ENCODE measurements at places on chromosomes 2 and 18.

DNA sequence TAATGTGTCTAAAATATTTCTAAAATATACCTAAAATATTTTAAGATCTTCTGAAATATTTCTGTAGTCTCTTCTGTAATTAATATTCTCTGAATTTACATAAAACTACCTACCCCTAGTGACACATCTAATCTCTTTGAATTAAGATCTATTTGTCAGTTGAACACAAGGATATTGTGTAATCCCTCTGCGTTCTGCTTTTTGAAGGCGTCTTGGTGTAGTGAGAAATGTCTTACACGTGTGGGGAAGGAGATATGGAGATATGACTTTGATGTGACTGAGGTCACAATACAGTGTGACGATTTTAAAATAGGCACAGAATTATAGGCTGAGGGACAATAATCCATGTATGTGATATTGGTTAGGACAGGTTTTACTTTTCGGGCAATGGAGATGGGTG, 79.8 kb downstream of the DOK6 start:
- no peak for DNase-seq

- no peak for DNase-seq
Observed at GRCh38 chr18:77894060-77894459, 644.4 kb downstream of the GALR1 start.

- DNase-seq: no peak
Observed at GRCh38 chr2:118791483-118791882, 56.0 kb downstream of the EN1 start.

DNA sequence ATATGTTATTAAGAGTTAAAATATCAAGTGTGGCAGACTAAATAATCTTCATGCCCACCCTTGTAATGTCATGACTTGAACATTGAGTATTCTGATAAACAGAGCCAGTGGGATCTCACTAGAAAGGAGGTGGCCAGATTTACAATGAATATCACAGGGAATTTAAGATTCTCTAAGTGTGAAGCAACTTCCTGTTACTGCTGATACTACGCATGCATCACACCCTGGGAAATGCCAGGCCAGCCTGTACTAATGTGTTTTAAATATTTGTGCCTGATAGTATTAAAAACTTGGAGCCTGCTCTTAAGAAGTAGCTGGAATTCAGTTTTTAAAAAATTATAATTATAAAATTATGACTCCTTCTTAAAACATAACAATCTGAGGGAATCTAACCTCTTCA, 148.3 kb downstream of the LAMA3 start:
- peak; percentile 72 for DNase-seq

DNA sequence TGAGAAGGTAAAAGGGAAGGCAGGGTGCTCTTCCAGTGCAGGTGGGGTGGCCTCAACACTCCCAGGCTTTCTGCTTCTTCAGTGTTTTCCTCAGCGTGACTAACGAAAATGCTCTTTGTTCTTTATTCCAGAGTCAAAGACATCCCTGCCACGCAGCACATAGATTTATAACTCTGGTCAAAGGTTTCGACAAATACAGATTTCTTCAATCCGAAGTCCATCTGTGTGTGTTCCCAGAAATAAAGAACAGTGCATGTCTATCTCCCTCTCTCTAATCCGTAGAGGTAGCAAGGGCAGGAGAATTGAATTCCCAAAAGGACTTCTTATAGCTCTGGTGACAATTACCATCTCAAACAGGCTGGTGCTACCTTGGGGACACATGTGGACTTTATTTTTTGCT, 26.4 kb upstream of the TDRD15 start:
- DNase-seq: no peak

GRCh38 chr2:176781570-176782217, 430.9 kb upstream of the HNRNPA3 start:
- peak; percentile 12 for DNase-seq

DNA sequence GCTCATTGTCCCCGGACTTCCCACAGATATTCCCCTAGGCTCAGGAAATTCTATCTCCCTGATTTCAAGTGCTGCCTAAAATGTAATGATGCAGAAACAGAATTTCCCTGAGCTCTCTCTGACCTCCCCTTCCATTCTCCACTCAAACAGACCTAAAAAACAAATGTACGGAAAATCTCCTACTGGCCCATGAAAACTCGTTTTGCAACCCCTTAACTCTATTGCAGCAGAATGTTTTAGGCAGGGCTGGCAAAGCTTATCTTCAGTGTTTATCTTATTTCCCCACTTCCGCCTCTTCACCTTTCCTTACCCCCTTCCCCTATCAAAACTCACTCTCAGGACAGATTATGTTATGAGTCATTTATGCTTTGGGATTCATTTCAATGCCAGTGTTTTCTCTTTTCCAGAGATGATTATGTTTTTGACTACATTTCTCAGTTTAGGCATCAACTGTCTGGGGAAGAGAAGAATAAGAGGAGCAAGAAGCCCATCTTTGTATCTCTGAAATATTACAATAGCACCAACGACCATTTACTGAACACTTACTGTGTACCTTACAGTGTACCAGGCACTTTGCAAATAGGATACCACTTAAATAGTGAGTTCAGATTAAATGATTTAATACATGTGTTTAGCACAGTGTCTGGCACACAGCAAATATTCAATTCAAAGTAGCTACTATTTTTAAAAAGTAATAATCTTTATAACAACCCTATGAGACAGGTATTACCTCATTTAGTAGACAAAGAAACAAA, 53.9 kb upstream of the STPG4 start:
- DNase-seq: peak; percentile 63

DNA sequence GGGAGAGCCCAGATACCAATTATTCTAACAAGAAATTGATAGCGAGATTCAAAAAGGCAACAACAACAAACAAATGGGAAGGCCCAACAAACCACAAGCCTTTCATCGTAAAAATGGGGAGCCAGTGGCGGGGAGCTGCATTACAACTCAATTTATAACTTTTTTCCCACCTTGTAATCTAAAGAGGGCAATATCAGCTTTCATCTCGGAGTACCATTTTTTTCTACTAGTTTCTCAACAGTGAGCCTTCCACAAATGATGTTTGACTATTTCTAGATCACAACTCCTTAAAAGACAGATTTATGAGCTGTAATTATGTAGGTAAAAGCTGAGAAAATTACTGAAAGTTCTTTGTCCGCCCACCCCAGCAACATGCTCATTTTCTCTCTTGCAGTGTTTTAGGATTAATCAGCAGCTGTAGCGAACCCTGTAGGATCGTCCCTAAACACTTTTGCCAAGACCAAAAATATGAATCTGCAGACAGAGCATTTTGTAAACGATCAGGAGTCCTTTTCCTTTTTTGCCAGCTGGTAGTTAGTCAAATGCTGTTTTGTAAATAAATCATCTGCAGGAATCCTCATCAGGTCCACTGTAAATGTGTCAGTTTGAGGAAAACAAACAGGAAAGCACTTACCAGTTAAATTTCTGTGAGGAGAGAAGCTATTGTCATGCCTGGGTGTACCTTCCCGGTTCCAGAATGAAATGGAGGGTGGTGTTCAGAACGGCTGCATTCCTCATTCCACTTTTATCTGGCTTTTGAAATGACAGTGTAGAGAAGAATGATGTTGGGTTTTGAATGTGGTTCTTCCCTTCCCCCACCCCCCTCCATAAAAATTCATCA, 53.2 kb downstream of the EEF1B2 start:
- DNase-seq: peak; percentile 36

DNA sequence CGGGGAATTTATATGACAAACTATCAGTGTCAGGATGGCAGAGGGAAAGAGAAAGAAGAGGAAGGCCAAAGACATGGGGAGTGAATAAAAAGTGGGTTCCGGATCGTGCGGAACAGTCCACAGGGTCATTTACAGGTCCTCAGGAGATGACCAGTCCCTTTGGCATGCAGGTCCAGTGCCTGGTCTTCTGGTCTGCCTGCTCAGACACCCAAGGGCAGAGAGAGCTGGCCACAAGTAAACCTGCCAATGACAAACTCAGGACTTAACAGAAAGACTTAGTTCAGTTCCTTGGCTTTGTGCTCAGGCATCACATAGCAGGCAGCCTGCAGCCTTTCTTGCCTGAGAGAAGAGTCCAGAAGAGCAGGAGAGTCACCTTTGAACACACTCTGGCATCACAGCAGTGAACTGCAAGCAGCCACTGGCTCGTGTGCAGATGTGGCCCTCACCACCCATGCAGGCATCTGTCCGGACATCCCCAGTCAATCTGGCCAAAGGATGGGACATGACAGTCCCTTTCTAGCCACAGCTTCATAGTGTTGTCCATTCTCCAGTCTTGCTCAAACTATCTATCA, 14.0 kb downstream of the TMEM127 start:
- DNase-seq: peak; percentile 80

GRCh38 chr2:174914853-174915760, 90.1 kb downstream of the CHN1 start:
- DNase-seq: no peak

DNA sequence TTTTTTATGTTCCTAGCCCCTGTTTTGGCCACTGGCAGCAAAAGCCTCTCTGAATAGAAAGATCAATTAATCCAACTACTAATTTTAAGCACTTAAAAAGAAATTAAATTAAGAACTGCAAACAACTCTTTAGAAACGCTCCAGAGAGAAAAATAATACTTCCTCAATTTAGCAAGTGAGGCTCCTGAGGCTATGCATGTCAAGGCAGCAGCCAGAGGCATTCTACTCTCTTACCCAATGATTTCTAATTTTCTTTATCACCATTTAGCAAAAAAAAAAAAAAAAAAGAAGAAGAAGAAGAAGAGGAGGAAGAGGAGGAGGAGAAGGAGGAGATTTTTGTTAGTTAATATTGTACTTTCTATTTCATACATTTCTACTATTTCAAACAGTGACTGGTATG, 68.5 kb downstream of the TMEM237 start:
- no peak for DNase-seq

GRCh38 chr2:64331849-64332699, 121.9 kb upstream of the LGALSL start:
- no peak for DNase-seq

GRCh38 chr2:237700512-237701032, 73.2 kb downstream of the LRRFIP1 start:
- DNase-seq: peak; percentile 79

- DNase-seq: no peak
Observed at GRCh38 chr2:232133078-232133477, 171.6 kb downstream of the DIS3L2 start.

- DNase-seq: no peak
Observed at GRCh38 chr2:39524061-39524460, 87.0 kb upstream of the MAP4K3 start.

- DNase-seq: no peak
Observed at GRCh38 chr2:192993059-192993458, 798.3 kb upstream of the TMEFF2 start.

DNA sequence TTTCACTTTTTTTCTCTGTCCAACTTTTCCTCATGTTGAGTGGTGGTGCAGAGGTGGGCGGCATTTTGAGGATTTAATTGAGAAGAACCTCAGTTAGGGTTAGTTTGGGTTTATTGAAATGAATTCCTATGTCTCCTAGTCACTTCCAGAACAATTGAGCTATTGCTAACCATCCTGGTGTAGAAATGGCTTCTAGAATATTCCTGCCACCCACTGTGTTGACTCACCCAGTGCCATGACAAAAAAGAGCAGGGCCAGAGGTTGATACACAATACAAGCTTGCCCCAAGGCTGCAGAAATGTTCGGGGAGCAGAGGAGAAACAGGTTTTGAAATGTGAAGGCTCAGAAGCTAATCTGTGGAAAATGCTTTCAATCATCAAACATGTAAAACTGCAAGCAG, 167.1 kb upstream of the TRIB2 start:
- peak; percentile 62 for DNase-seq

DNA sequence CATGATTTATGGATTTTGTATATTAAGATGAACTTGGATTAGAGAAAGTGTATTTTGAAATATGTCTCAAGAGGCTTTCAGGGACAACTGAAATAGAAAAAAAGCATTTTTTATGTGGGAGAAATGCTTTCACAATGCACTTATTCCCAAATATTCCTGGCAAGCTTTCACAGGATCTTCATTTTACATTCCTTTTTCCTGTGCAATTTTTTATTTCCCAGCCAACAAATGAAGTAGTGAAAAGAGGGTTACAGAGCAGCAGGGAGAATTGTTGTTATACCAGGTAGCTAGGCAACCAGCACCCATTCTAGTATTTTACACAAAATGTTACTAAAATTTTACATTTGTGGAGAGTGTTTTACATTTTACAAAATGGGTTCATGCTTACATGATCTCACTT, 167.0 kb upstream of the RPRM start:
- DNase-seq: no peak

GRCh38 chr2:42071791-42072190, 24.0 kb downstream of the PKDCC start:
- no peak for DNase-seq

- DNase-seq: no peak
Observed at GRCh38 chr2:65437392-65438135, 5.2 kb upstream of the SPRED2 start.

GRCh38 chr2:19861813-19862212, 40.0 kb downstream of the TTC32 start:
- DNase-seq: peak; percentile 47

- no peak for DNase-seq
Observed at GRCh38 chr18:61368001-61368400, 34.8 kb downstream of the CDH20 start.

DNA sequence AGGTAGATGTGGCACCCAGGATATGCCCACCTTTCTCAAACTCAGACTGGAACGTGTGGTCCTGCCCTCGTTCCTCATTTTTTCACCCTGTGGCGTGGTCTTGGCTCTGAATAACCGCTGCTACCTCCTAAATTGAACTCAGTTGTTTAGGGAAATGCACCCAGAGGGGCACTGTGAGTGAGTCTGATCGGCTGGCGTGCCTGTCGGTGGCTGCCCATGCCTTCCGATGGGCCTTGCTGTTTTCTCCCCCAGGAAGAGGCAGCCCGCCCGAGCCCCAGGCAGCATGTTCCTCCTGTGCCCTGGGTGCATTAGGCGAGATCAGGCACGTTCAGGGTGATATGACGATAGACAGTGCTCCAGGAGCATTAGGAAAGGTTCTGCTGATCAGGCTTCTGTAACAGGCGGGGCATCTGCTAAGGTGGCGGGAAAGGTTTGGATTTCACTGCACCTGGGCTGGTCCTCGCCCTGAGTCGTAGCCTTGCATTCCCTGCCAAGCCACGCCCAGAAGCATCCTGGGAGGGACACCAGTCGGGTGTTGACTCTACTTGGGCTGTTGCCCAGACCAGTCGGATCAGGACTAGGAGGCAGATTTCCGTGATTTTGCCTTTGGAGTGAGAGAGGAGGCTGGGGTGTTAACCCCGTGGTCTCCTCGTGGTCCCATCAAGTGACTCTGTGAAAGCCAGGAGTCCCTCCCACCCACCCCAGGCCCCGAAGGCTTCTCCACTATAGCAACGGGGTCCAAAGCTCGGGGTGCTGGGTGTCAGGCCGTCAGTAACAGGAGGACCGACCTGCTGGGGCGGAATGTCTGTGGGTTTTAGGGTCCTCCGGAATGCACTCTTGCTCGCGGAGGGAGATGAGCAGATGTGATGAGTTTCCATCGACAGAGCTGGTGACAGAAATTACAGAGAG, 75.1 kb downstream of the SH3BP4 start:
- peak; percentile 58 for DNase-seq
